Lower leg skin (tissue), 4 donors: ENCODE measurements at places on chromosomes 16 and 17. TPM values are rescaled to one million over a fixed set of nuclear protein-coding genes. Genes with fewer than 3 reads are reported as not detected.

MYOCD gene
- total RNA-seq: 0.80 TPM

PHF12 gene
- 39.4 TPM for total RNA-seq

NEK8 gene
- 4.9 TPM for total RNA-seq

WFIKKN2 gene
- not detected for total RNA-seq
